ENCODE measurements at places on chromosomes 16 and 17.

DNA sequence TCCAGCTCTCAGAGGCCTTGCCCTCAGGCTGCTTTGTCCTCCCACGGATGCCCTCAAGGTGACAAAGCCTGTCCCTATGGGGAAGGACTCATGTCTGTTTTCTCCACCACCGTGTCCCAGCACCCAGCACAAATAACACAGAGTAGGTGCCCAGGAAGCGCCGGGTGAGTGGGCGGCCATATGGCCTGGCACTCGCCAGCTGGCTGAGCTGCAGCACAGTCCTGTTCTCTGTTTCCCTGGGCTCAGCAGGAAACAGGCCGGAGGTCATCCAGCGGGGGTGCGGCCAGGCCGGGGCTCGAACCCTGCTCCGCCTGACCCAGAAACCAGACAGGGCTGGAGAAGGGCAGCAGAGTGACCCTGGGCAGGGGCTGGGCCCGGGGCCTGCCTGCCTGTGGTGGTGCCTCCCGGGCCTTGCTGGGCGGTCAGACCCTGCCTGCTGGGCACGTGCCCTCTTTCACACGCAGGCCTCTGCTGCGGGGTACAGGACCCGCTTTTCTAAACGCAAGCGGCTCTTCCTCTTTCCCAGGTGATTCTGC, 139.0 kb upstream of the CIBAR2 start:
- no peak for DNase-seq

GRCh38 chr16:50315346-50315997, 49.1 kb downstream of the ADCY7 start:
- no peak for DNase-seq

GRCh38 chr17:4750606-4751005, 10.9 kb upstream of the CXCL16 start:
- DNase-seq, result no peak

DNA sequence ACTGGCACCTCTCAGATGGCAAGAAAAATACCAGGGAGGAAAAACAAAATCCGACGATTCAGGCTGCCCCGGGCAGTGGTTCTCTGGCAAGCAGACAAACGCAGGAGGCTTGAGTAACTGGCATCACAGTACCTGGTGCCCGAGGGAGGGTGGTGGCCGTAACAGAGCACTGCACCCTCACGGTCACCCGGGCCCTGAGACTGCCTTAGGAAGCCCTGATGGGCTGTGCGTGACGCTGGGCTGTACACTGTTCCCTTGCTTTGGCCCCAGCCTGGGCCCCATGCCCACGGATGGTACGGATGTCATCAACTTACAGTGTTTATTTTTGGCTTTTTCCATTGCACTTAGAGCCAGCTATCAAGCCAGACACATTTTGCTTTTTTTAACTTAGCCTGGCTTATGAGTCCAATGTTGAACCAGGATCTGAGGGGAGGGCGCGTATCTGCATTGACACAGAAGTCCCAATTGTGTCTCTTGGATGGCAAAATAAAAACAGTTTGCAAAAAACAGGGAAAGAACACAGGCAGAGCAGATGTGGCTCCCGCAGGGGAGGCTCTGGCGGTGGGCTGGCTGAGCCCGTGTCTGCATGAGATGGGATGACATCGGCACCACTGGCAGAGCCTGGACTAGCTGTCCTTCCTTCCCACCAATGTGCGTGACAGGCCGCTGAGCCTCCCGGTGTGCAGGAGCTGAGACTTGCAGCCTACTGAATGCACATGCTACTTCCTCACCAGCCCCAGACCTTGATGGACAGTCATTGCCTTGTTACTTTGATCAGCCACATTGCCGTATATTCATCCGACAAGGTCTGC, 287.7 kb downstream of the FOXL1 start:
- DNase-seq, result no peak

- DNase-seq, result no peak
Measured at GRCh38 chr16:18068477-18068876, 268.1 kb downstream of the NPIPA8 start.

DNA sequence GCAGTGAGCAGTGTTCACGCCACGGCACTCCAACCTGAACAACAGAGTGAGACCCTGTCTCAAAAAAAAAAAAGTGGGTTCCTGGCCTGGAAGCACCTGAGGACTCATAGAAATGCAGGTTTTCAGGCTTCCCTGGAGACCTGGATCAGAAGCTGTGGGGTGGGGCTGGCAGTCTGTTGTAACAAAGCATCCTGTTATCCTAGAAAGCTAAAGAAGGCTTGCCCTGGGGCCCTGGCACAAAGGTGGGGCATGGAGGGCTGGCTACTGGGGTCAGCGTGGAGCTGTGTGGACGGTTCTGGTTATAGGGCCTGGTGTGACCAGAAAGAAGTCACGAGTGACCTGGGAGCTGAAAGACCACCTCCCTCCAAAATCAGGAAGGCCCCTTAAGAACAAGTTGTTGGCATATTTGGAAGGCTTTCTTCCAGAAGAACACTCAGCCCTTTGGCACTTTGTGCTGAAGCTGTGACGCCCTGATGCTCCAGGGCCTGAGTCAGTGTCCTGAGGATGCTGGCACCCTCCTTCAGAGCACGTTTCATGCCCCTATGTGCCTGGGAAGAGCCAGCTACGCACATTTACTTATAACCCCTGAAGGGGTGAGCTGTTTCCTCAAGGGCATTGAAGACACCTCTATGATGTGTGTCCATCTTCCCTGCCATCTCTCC, 6.2 kb downstream of the CRISPLD2 start:
- DNase-seq, result no peak

DNA sequence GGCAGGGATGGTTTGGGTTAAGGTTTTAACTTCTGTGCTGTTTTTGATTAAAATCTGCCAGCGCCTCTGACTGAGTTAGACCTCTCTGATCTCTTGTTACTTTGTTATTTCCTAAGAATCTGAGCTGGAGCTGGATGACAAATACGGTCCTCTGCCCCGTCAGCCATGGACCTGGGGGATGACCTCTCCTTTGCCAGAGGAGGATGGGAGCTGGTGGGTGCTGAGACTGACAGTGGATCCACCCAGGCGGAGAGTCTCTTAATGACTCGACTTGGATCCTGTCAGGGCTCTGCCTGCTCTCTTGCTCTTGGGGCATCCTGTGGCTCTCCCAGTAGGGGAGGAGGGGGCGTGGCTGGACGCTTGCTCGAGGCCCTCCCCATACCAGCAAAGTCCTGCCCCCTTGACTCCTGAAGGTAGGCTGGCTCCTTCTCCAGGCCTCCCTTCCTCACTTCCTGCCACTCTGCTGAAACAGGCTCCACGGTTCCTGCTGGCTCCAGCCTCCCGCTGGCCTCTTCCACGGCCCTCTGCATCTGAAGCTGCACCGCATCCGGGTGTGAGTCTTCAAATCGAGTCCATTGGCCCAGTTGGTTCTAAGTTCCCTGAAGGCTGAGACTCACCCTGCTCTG, 24.8 kb upstream of the MAP3K14 start:
- DNase-seq, result no peak

- DNase-seq, result no peak
Measured at GRCh38 chr16:56388209-56388608, 37.1 kb downstream of the AMFR start.

- DNase-seq, result no peak
Measured at GRCh38 chr16:24511174-24511573, 28.2 kb upstream of the RBBP6 start.

DNA sequence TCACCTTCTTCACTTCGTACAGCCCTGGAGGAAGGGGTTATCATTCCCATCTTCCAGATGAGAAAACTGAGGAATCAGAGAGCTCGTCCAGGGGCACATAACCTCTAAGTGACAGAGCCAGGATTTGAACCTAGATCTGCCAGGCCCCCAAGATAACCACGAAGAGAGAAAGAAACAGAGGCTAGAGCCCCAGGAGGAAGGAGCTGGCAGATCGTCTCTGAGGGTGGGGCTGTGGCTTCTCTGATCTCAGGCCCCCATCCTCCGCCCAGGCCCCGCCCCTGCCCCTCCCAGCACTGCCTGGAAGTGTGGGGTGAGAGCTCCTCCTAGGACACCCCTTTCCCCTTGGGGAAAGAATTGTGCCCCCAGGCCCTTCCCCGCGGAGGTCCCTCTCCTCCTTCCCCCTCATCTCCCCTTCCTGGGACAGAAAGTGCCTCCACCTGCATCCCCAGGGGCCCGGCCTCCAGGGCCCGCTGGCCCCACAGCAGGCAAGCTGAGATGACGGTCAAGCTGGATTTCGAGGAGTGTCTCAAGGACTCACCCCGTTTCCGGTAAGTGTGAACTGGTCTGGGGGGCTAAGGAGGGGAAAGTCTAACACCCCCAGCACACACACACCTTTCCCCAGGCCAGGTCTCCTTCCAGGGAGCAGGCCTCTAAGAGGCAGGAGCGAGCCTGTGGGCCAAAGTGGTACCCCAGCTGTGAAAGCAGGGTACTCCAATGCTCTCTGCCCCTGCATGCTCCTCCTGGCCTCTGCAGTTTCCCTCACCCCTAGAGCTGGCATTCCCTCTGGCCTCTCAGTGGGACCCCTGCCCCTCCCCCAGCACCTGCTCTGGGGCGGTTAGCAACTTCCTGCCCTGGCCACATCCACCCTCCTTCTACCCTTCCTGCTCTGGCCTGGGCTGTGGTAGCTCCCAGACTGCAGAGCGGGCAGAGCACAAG, at the start of gene ACAP1:
Gene ACAP1, plus strand, starts transcription at position 290 of the 936 bp plus-strand sequence. Its CDS starts 206 bp downstream, at position 496.
- no peak for DNase-seq

DNA sequence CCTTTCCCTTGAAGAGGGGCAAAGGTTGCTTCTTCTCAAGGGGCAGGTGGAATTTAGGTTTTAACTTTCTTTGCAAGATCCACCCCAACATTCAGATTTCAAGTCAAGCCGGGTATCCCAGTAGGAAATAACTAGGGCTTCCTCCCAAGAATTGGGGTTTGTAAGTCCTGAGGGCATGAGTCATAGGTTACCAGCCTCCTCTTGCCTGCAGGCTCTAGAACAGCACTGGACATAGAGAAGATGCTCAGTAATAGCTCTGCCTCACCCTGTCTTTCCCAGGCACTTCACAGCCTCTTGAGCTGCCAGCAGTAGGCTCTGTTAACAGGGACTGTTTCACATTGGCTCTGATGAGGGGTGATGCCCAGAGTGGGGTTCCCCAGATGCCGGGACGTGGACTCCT, 35.8 kb upstream of the ZFP90 start:
- no peak for DNase-seq

DNA sequence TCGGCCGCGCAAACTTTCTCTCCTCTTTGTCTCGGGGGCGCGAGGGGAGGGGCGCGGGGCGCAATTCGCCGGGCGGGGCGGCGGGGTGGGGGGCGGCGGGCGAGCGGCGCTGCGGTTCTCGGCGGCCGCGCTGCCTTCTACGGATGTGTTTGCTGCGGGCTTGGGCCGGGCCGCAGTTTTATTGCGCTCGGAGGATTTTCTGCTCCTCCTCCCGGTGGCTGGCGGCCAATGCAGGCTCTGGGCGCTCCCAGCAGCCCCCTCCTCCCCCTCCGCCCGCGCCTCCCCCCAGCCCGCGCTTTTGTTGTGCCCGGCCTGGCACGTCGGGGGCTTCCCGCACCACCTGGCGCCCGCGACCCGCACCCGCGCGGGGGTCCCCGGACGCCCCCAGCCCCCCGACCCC, at the start of gene TIMP2:
Gene TIMP2, minus strand, starts transcription at position 154 of the 400 bp plus-strand sequence. CDS start 299 bp downstream, outside the sequence.
- DNase-seq, result peak; percentile 88

DNA sequence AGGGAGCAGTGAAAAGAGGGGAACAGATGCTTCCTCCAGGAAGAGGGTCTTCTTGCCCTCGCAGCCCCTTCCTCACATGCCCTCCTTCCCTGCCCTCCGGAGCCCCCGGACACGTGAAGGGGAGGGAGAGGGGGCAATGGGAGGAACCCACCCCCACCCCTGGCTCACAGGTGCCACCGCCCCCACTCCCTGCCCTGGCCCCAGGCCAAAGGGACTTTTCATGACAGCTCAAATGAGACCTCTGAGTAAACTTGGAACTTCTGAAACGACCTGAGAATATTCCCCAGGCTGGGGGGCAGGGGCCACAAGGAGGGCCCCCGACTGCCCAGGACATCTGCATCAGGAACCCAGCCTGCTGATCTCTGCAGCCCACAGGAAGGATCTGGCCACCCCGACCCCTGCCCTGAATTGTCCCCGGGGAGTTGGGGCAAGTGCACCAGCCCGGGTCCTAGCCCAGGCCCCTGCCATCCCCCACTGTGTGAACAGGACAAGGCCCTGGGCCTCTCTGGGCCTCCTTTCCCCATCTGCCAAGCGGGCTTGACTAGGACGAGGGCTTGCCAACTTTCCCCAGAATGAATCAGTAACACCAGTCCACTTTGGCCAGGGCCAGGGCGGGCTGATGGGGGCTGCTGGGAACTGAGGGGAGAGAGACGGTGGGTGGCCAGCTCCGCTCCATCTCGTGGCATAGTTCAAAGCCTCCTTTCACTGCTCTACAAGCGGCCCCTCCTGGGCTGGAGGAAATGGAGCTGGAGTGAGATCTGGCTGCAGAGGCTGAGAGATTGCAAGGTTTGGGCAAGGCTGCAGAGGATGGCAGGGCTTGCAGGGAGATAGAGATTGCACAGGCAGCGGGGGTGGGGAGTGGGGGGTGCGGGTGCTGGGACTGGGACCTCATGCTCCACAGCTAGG, 3.8 kb downstream of the IL21R start:
- no peak for DNase-seq

DNA sequence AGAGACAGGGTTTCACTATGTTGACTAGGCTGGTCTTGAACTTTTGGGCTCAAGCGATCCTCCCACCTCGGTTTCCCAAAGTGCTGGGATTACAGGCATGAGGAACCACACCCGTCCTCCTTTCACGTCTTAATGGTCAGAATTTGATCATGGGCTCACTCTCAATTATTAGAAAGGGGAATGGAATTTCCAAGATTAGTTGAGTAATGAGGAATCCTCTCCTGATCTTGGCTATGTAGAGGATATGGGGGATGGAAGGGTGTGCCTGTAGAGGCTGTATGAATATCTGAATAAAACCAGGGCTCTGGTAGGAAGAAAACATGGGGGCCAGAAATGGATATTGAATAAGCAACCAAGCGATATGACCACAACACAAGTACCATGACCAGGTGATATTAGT, 25.9 kb upstream of the SMURF2 start:
- no peak for DNase-seq

GRCh38 chr17:65417406-65418221, 143.8 kb downstream of the AXIN2 start:
- DNase-seq, result no peak

DNA sequence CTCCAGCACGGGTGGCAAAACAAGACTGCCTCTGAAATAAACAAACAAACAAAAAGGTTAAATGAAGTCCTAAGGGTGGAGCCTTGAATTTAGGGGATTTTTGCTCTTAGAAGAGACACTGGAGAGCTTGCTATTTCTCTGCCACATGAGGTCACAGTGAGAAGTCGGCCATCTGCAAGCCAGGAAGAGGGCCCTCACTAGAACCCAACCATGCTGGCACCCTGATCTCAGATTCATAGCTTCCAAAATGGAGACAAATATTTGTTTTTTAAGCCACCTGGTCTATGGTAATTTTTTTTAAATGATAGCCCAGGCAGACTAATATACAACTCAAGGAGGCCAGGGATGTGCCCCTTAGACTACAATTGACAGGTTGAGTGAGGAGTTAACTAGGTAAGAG, 255.5 kb downstream of the XYLT1 start:
- DNase-seq, result no peak

- no peak for DNase-seq
Measured at GRCh38 chr17:70423562-70423961, 254.2 kb downstream of the KCNJ2 start.

GRCh38 chr16:20799599-20799998, 6.7 kb downstream of the ERI2 start:
- DNase-seq, result no peak
